ENCODE measurements at places on chromosomes 13 and 19. TPM values are rescaled to one million over a fixed set of nuclear protein-coding genes. Genes with fewer than 3 reads are reported as not detected.

DNA sequence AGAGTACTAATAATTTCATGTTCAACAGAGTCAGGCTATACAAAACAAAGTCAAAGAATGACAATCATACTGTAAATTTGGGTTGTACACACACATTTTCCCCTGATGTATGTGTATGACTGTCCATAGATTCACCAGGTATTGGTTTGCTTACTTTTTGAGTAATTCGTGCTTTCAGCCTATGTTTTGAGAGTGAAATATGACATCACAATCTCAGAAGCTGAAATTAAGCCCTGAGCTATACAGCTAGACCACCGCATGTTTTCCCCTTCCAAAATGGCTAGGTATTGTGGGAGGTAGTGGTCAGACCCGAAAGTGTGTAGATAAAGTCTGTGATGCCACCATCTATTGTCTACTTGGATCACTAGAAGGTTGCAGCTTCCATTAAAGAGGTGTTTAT lies 102.8 kb downstream of the KATNAL1 start:
- DNase-seq, result no peak

DNA sequence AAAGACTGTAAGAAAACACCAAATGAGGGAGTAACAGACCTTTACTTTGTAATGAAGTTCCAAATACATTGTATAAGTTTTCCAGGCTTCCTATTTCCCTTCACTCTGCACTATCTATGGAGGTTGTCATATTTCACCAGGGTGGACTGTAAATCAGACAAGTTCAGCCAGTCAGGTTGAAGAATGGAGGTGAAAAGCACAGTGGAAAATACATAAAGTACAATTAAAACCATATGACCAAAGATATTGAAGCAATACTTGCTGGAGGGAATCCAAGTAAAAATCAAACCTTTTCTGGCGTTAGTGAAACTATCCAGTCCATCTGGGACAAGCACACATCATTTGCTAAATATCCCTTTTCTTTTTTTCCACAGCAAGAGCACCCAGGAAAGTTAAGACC lies 3.2 kb downstream of the LHFPL6 start:
- DNase-seq, result peak; percentile 54

DNA sequence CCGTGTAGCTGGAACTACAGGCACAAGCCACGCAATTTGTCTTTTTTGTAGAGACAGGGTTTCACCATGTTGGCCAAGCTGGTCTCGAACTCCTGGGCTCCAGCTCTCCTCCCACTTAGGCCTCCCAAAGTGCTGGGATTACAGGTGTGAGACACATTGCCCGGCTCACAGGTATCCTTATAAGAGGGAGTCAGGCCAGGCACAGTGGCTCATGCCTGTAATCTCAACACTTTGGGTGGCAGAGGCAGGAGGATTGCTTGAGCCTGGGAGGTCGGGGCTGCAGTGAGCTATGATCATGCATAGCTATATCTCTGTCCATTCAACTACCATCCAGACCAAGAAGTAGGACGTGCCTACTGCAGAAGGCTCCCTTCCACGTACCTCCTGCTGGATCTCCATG lies 10.2 kb upstream of the IGLON5 start:
- DNase-seq, result no peak

DNA sequence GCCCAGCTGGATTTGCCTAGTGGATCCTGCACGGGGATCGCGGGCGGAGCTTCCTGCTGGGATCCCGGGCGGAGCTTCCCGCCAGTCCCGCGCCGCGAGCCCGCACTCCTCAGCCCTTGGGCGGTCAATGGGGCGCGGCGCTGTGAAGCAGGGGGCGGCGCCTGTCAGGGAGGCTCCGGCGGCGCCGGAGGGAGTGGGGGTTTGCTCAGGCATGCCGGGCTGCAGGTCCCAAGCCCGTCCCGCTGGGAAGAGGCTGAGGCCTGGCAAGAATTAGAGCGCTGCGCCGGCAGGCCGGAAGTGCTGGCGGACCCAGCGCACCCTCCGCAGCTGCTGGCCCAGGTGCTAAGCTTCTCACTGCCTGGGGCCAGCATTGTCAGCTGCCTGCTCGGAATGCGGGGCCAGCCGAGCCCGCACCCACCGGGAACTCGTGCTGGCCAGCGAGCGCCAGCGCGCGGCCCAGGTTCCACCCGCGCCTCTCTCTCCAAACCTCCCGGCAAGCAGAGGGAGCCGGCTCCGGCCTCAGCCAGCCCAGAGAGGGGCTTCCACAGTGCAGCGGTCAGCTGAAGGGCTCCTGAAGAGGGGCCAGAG lies 119.6 kb downstream of the PRR20E start:
- DNase-seq, result no peak

GRCh38 chr13:112748947-112749735 lies 59.3 kb downstream of the ATP11A start:
- DNase-seq, result peak; percentile 25

- peak; percentile 4 for DNase-seq
These were observed 247.3 kb upstream of the SOX21 start for GRCh38 chr13:94959626-94960025.

GRCh38 chr13:102399791-102400674 lies 1.8 kb downstream of the FGF14 start:
- DNase-seq, result peak; percentile 9

GRCh38 chr19:38392707-38393308 lies 4.3 kb downstream of the SPRED3 start:
- DNase-seq, result no peak

- no peak for DNase-seq
These were observed 93.7 kb upstream of the SGCG start for GRCh38 chr13:23086968-23087623.

DNA sequence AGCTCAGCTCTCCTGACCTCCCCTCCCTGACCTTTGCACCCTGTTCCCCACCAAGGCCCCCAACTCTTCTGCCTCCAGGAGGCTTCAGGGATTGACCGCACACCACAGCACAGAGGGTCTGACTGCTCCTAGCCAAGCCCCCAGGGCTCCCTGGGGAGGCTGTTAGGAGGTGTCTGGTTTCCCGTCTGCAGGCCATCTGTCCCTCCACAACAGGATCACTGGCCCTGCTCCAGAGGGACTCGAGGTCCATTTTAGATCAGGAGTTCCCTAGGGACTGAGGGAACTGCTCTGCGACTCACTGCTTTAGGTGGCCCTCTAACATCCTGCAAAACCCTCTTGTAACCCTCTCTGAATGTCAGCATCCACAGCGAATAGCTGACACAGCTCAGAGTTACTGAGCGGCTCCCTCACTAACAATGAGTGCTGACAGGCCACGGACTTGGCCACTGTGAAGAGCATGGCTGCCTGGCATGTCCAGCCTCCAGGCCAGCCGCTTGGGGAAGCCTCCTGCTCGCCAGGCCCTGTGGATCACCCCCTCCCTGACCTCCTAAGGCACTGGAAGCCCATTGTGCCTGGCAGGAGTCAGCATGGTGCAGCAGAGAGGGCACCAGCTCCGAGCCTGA lies 17.7 kb downstream of the GRIK5 start:
- DNase-seq, result no peak

DNA sequence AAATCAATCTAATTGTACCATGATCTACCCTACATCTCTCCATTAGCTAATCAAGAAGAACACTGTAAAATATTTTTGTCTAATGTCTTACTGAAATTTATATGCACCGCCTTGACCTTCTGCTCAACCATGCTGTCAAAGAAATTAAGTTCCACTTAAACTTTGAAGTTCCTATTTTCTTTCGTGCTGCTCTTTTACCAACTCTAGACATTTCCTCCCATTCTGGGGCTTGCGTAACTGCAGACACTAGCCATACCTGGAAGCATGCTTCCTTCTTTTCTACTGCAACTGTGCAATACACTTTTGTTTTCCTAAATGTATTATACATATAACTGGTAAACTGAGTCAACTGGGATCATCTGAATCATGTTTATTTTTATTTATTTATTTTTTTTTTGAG lies 8.5 kb upstream of the UBE2L5 start:
- DNase-seq, result no peak

DNA sequence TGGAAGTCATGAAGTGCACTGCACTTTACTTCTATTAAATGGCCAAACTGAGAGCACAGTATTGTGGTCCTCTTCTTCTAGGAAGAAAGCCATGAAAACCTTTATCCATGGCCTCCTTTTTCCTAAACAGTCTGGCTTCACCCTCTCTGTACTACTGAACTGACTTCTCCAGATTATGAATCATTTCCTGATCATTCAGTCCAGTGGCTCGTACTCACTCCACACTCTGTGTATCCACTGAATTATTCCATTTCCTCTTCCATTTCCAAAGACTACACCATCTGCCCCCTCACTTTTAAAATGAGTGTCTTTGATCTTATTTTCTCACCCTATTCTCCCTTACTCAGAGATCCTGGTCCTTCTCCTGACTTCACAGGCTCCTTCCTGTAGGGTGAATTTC lies 29.7 kb upstream of the FREM2 start:
- DNase-seq, result no peak

GRCh38 chr13:106570299-106570852 lies 2.4 kb upstream of the ARGLU1 start:
- DNase-seq, result no peak

DNA sequence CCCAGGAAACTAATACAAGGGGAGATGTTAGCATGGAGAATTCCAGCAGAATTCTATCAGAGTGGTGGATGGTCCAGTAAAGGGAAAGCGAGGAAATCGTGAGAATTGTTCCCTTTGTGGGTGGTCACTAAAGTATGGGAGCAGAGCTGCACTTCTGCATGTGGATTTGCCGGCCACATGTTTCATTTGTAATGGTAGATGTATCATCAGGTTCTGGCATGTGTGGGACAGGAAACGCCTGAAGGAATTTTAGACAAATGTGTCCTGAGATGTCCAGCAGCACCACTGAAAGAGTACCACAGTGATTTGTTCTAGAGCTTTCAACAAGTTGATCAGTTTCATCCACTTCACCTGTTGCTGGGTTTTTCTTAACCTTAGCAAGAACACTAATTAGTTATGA lies 308.4 kb downstream of the SHISA2 start:
- DNase-seq, result no peak

DNA sequence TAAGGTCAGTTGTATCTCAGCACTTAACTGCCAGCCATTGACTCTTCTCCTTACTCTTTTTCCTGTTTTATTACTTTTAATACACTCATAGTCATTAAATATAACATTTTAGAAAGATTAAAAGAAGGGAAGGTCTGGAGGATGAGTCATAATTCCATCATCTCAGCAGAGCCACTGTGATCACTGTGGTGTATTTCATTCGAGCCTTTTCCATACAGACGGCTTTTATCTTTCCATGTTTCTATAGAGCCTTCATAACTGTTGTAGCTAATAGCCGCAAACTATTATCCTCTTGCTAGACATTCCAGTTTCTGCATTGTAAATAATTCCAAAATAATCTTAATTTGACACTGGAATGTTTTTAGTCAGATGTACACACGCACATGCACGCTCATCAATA lies 4.7 kb upstream of the FLT1 start:
- DNase-seq, result no peak

GRCh38 chr13:73171271-73171682 lies 112.5 kb downstream of the KLF5 start:
- DNase-seq, result no peak

GRCh38 chr13:94228763-94229162 lies 250.7 kb downstream of the DCT start:
- peak; percentile 78 for DNase-seq

- no peak for DNase-seq
These were observed 179.7 kb downstream of the ABCC4 start for GRCh38 chr13:95121516-95121915.

DNA sequence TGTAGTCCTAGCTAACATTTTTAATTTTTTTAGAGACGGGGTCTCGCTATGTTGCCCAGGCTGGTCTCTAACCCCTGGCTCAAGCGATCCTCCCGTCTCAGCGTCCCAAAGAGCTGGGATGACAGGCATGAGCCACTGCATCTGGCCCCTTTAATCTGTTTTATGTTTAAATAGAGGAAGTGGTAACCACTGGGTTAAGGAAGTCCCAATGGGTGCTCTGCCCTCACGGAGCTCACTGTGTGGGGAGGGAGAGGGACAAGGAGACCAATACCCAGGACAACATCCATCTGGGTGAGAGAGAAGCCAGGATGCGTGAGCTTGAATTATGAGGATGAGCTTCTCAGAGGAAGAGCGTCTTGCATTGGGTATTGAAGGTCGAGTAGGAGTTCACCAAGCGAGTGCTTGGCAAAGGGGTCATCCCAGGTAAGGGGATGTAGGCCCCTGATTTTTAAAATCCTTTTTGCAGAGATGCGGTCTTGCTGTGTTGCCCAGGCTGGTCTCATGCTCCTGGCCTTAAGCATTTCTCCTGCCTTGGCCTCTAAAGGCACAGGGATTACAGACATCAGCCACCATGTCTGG lies 13.8 kb downstream of the YJU2 start:
- no peak for DNase-seq

GRCh38 chr19:32662186-32662585 lies 12.8 kb downstream of the ANKRD27 start:
- DNase-seq, result no peak

- DNase-seq, result no peak
These were observed 281.4 kb downstream of the LHFPL6 start for GRCh38 chr13:39321574-39321973.

DNA sequence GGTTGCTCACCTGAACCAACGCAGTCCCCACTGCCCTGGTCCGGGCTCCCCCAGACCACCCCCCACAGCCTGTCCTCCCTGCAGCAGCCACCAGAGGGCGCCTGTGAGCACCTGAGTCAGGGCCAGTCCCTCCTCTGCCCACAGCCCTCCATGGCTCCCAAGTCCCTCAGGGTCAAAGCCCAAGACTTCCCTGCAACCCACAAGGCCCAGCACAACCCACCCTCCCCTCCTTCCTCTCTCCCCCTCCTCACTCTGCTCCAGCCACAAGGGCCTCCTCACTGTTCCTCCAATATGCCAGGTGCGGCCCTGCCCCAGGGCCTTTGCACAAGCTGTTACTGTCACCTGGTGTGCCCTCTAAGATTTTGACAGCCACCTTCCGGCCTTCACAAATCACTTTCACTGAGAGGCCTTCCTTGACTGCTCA lies 10.9 kb downstream of the GNA15 start:
- no peak for DNase-seq

GRCh38 chr13:24618011-24618955 lies 61.9 kb upstream of the ATP12A start:
- no peak for DNase-seq

ZNF284 gene
- 1.8 TPM for total RNA-seq

FCER2 gene
- total RNA-seq, result not detected

KIRREL2 gene
- total RNA-seq, result 4.2 TPM

SLITRK1 gene
- total RNA-seq, result not detected

PSG1 gene
- not detected for total RNA-seq

ZNF222 gene
- 5.1 TPM for total RNA-seq

MADCAM1 gene
- 0.70 TPM for total RNA-seq

IQCN gene
- 2.3 TPM for total RNA-seq

ZNF556 gene
- 0.21 TPM for total RNA-seq

IRF3 gene
- 145 TPM for total RNA-seq

PLIN5 gene
- total RNA-seq, result 4.5 TPM

HRC gene
- total RNA-seq, result 255 TPM

RAB3A gene
- total RNA-seq, result 13.0 TPM

TMEM86B gene
- total RNA-seq, result 4.2 TPM

DMKN gene
- 232 TPM for total RNA-seq
